Amygdala (tissue), 56 donors: ENCODE measurements at places on chromosomes 4 and X.

DNA sequence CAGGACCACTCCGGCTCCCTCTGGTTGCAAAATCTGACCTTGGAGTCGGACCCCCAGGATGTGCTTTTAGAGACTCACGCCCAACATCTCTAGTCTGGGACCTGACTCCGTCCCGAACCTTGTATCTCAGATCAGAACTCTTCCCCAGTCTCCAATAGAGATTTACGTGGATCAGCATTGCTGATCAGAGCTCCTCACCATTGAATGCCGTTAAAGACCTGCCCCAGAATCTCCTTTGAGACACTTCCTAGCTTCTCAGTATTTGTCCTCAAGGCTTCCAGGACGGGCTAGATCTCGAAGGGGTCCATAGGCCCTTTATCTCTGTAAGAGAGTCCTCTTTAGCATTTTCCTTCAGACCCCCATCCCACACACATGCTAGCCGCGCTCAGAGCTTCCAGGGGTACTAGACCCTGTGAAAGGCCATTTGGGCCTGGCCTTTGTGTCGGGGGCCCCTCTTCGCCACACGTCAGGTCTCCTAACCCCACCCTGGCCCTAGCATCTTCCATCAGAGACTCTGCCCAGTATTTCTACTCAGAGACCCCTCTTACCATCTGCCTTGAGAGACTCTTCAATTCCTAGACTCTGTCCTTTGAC is 662 bp downstream of the UBA1 start:
- no peak for DNase-seq

- DNase-seq = no peak
Measured at GRCh38 chr4:176230836-176231235, 35.5 kb upstream of the SPATA4 start.

GRCh38 chr4:154566639-154567204 is 3.9 kb downstream of the FGB start:
- no peak for DNase-seq

DNA sequence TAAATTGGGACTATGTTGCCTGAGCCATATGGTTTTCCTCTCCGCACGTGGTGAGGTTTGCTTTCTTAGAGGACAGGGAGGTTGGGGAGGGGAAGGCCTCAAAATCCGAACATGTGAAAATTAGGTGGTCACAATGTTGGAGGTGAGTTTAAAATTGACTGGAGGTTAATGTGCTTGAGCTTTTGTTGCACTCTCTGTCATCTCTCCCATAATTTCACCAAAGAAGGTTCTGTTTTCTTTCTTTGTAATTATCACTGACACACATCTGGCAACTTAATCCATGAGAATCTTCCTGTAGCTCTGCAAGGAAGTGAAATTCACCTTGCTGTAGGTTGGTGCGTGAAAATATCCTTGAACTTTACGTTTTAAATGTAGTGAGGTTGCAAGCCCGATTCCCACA is 225.5 kb downstream of the PDGFC start:
- DNase-seq = no peak

DNA sequence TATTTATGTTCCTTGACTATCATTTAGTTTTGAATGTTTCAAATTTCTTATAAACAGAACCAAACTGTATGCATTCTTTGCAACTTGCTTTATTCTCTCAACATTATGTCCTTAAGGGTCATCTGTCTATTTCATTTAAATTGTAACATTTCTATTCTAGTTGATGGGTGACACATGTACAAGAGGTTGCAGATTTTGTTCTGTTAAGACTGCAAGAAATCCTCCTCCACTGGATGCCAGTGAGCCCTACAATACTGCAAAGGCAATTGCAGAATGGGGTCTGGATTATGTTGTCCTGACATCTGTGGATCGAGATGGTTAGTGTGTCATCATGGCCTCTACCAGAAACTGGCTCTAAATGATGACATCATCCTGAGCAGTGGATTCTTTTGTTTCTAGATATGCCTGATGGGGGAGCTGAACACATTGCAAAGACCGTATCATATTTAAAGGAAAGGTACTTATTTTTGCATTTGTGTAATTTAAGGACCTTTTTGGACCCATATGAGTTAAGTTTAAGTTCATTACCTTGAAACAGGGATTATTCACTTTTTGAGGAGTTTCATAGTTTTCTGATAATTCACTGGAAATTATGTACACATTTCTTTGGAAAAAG is 6.1 kb downstream of the LIAS start:
- no peak for DNase-seq

- no peak for DNase-seq
Measured at GRCh38 chr4:98394134-98394533, 132.9 kb downstream of the RAP1GDS1 start.

- DNase-seq = no peak
Measured at GRCh38 chr4:185394568-185395237, 1.0 kb downstream of the LRP2BP start.

DNA sequence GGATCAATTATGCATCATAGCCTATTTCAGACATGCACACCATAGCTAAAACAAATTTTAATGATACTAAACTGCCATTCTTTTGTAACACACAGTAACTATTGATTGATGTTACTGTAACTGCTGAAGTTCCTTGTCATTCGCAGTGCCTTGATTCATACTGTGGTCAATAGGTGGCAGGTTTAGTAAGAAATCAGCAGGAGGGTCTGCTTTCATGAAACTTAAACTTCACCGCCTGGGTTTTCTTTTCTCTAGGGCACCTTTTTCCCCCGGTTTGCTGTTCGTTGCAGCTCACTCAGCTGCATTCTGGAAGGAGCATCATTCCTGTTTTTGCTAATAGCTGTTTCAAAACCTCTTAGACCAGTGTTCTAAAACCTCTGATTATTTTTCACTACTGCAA is 88.1 kb downstream of the RPA4 start:
- no peak for DNase-seq

- no peak for DNase-seq
Measured at GRCh38 chr4:183175631-183176232, 76.7 kb downstream of the WWC2 start.

- DNase-seq = no peak
Measured at GRCh38 chr4:66564901-66565651, 894.8 kb upstream of the EPHA5 start.

DNA sequence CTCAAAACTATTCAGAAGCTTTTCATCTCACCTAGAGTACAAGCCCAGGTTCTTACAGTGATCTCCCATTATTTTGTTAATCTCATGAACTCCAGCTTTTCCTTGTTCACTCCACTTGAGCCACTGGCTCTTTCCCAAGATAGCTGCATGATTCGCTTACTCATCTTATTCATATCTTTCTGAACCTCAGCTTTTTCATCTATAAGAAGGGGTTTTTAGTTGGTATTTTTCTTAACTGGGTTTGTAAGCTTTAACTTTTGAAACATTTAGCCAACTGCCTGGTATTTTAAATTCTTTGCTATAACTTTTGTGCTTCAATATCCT is 24.0 kb downstream of the GIMD1 start:
- DNase-seq = no peak

DNA sequence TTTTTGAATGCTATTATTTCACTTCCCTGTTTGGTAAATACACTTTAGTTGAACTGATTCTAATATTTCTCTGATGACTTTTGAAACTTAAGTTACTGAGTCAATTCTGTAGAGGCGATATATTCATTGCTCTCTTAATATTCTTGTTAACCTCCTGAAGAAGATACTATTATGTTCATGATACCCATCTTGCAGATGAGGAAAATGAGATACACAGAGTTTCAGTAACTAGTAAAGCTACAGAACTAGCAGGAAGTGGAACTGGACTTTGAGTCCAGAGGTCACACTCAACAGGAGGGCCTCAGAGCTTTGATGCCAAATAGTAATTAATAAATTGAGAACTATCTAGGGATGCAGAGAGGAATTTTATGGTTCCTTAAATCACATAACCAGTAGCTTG is 70.0 kb downstream of the PCDH7 start:
- DNase-seq = no peak

GRCh38 chrX:71638409-71638808 is 20.1 kb upstream of the CXCR3 start:
- no peak for DNase-seq

GRCh38 chr4:120694973-120695372 is 227.6 kb downstream of the PRDM5 start:
- DNase-seq = no peak

DNA sequence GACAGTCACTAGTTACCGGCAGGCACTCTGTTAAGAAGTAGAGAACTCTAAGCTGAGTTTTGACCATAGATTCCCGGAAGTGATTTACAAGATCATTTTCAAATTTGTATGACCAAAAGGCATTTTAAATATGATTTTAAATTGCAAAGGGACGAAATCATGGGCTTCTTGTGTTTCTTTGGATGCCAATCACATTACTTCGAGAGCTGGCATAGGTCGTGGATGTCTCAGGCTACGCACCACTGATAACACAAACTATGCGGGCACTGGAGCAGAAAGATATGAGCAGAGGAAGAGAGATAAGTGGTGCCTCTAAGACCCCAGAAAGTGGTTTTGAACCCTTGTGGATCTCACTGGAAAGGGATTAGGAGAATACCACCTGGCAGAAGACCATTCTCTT is 294.2 kb upstream of the FTHL17 start:
- DNase-seq = no peak

GRCh38 chrX:71652405-71652804 is 14.9 kb upstream of the LOC101059915 start:
- DNase-seq = no peak

DNA sequence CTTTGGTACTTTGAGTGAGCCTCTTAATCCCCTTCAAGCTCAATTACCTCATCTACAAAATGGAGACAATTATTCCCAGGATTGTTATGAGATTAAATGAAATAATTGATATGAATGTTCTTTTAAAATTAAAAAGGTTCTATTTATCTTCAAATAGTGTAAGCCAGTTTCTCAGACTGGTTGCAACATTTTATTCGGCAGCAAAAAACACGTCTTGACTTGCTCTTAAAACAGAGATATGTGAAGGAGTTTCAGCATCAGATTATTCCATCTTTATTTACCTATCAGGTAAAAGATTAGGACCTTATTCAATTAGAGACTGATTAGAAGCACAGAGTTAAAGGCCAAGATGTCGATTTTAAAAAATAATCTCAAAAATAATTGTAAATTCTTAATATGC is 10.5 kb downstream of the NDNF start:
- no peak for DNase-seq

- no peak for DNase-seq
Measured at GRCh38 chr4:69909195-69909594, 21.7 kb upstream of the CSN1S1 start.

DNA sequence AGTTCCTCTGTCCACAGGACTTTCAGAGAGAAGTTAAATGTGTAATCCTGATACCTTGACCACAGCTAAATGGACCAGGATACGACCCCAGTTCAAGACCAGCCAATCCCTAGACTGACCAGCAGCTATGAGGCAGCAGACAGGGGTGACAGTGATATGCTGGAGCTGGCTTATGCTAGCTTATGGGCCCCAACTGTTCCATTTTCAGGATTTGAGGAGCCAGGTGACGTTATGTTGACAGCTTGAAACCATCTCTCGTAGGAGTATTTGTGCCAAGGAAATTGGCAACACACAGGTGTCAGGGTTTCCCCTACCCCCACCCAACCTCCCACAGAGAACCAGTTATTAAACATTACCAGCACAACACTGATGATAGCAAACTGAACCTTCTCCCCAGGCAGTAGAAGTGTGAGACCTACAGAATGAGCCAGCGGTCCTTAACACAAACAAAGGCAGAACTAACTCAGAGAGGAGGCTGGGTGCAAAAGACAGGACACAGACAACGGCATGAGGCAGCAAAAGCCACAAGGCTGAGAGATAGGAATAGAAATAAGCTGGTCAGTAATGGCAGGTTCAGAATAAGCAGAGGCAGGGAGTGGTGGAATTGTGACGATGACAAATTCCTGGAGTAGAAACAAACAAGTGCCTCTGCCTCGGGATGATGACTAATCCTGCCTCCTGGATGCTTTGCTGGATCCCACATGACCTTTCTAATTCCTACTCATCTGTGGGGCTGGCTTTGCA is 85.6 kb upstream of the CPEB2 start:
- DNase-seq = no peak

DNA sequence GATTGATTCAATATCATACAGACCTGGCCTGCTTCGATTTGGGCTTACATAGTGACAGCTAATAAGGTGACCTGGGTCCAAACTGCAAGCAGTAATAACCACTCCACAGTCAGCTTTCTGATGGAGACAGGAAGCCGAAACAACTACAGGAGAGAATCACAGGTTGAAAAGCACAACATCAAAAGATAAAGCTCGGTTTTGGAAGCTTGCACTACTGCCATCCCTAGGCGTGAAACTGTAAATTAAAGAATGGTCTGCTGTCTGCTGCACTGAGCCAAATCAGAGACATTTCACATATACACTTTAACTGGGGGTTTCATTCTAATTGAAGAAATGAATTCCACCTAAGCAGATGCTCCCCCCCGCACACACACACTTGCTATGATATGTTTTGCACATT is 116.3 kb downstream of the DHX15 start:
- DNase-seq = no peak

GRCh38 chrX:83819304-83819703 is 41.6 kb upstream of the CYLC1 start:
- no peak for DNase-seq

GRCh38 chr4:110970642-110971041 is 347.8 kb upstream of the PITX2 start:
- no peak for DNase-seq

DNA sequence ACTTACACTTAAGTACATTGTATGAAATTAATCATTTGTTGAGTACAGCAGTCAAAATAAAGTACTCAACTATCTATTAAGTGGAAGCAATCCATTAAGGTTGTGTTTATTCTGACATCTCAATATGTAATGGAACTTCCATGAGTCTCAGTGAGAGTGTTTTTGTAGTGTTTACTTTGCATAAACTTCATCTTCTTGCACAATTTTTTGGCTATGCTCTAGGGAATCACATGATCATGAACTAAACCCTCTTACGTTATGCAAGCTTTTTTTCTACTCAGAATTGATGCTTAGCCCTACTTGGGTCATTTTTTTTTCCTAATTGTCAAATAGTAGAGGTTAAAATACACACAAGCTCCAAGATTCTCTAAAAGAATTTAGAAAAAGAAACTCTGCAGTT is 21.1 kb upstream of the PIGA start:
- DNase-seq = no peak

DNA sequence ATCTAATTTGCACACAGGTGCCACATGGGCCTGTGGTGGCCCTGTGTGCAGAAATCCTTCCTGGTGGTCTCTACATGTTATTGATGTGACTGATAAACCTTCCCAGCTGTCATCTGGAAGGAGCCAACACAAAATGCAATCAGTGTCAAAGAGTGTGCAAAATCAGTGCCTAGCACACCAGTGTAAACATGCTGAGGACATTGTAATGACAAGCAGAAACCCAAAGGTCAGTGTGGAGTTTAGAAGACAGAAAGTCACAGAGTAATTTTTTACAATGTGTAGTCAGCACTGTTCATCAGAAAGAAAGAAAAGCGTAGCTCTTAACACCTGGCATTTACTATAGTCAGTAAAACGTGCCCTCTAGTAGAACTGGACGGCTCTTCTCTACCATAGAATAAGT is 50.3 kb downstream of the PHKA2 start:
- DNase-seq = no peak

DNA sequence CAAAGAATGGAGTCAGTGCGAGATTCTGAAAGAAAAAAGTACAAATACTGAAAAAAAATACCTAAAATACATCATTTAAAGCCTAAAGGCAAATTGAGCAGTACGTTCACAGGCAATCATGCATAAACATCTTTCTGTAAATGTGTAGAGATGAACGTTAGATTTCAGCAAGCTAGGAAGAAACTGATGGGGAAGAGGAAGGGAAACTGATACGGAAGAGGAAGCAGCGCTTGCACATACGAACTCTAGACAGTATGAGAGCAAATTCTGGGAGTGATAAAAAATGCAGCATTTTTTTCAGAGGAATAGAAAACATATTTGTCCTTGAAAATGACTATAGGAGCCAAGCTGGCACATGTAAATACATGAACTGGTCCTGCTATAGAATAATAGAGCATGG is 9.4 kb downstream of the ANKRD50 start:
- no peak for DNase-seq
